Lung microvascular endothelial cell (primary cell): ENCODE measurements at places on chromosomes 6 and 20. TPM values are rescaled to one million over a fixed set of nuclear protein-coding genes. Genes with fewer than 3 reads are reported as not detected.

CLIC5 gene
- total RNA-seq = under 0.01 TPM in 1 of 2 replicates, not detected in the other

ECT2L gene
- total RNA-seq = under 0.01 TPM in 1 of 2 replicates, not detected in the other

PNPLA1 gene
- total RNA-seq = not detected in 2 replicates

REPS1 gene
- total RNA-seq = 20.6 and 21.1 TPM in 2 replicates

SLC22A3 gene
- under 0.01 TPM in 1 of 2 replicates, not detected in the other for total RNA-seq

RPS6KA2 gene
- 121 and 168 TPM in 2 replicates for total RNA-seq

DBNDD2 gene
- 5.0 and 5.2 TPM in 2 replicates for total RNA-seq

NKAPL gene
- 0.20 and 0.22 TPM in 2 replicates for total RNA-seq

MYBL2 gene
- 2.2 and 7.4 TPM in 2 replicates for total RNA-seq

BTNL2 gene
- total RNA-seq = not detected in 2 replicates

PARD6B gene
- 0.20 and 0.22 TPM in 2 replicates for total RNA-seq

ERVFRD-1 gene
- under 0.01 TPM in 1 of 2 replicates, not detected in the other for total RNA-seq

PRR18 gene
- total RNA-seq = not detected in 2 replicates

DACT2 gene
- not detected in 2 replicates for total RNA-seq

POM121L2 gene
- not detected in 2 replicates for total RNA-seq

SLC17A3 gene
- not detected in 2 replicates for total RNA-seq

USP49 gene
- total RNA-seq = 1.3 and 1.4 TPM in 2 replicates

TINAG gene
- total RNA-seq = not detected in 2 replicates

MCCD1 gene
- not detected in 2 replicates for total RNA-seq

ZNF391 gene
- total RNA-seq = 0.20 and 0.22 TPM in 2 replicates

MYLIP gene
- 19.2 and 39.9 TPM in 2 replicates for total RNA-seq

HSPA1L gene
- total RNA-seq = 0.87 and 1.8 TPM in 2 replicates

SASH1 gene
- total RNA-seq = 54.7 and 116 TPM in 2 replicates

CCN6 gene
- not detected in 2 replicates for total RNA-seq

HLA-DOB gene
- 0.22 TPM in 1 of 2 replicates, not detected in the other for total RNA-seq

TSPO2 gene
- total RNA-seq = not detected in 2 replicates

LHFPL5 gene
- total RNA-seq = not detected in 2 replicates

RAD21L1 gene
- not detected in 2 replicates for total RNA-seq

SLC22A23 gene
- total RNA-seq = 21.8 and 59.3 TPM in 2 replicates

POLR1H gene
- 31.9 and 32.7 TPM in 2 replicates for total RNA-seq

SLCO4A1 gene
- 0.60 and 0.65 TPM in 2 replicates for total RNA-seq

SYTL3 gene
- 0.60 and 0.87 TPM in 2 replicates for total RNA-seq

AVP gene
- total RNA-seq = not detected in 2 replicates

ARMH2 gene
- not detected in 2 replicates for total RNA-seq

TBXT gene
- total RNA-seq = not detected in 2 replicates

DNAJC5 gene
- total RNA-seq = 58.4 and 68.5 TPM in 2 replicates

OR2J3 gene
- not detected in 2 replicates for total RNA-seq

TOX2 gene
- total RNA-seq = 0.60 and 1.7 TPM in 2 replicates

SALL4 gene
- total RNA-seq = 0.20 and 0.22 TPM in 2 replicates

MLIP gene
- 0.99 and 1.1 TPM in 2 replicates for total RNA-seq
